ENCODE measurements at places on chromosomes 4 and X. TPM values are rescaled to one million over a fixed set of nuclear protein-coding genes. Genes with fewer than 3 reads are reported as not detected.

Gene CT45A10
- not detected for total RNA-seq

Gene AMBN
- total RNA-seq: not detected

GRCh38 chrX:140206657-140207056 is 241.3 kb upstream of the CXorf66 start:
- DNase-seq: no peak

DNA sequence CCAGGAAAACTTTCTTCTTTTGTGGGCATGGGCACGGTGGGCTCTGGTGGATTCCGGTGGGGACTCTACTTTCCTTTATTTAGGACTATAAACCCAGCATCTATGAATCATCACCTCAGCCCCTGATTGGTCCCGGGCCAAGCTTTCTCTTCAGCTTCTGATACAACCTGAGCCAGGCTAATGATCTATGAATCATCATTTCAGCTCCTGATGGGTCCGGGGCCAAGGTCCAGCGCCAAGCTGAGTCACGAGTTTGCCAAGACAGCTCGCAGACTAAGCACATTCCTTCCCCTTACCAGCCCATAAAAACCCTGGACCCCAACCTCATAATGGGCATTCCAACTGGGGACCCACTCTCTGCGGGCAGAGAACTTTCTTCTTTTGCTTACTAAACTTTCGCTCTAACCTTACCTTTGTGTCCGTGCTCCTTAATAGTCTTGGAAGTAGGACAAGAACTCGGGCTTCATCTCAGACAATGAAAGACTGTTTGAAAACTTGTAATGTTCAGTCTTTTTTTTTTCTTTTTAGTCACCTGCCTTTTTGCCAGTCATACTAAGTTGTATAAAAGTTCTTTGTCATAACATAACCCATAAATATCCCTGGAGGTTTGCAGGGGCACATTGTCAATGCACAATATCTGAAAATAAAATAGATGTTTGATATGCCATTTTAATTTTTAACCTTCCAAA is 904.9 kb upstream of the EPHA5 start:
- DNase-seq: peak; percentile 20

All from right lobe of liver (tissue), 6 donors.